ENCODE measurements at places on chromosomes 6 and 20. TPM values are rescaled to one million over a fixed set of nuclear protein-coding genes. Genes with fewer than 3 reads are reported as not detected.

Gene TP53TG5
- not detected for total RNA-seq

Gene CALHM4
- total RNA-seq, result not detected

Gene SEL1L2
- not detected for total RNA-seq

- no peak overlapping the region for H3K27ac ChIP-seq
- no peak overlapping the region for H3K4me3 ChIP-seq
- no peaks in the 10 kb centered on the region for H3K36me3 ChIP-seq
- H3K4me1 ChIP-seq, result no peaks in the 10 kb centered on the region
These were observed 210.1 kb upstream of the CCN2 start for GRCh38 chr6:132161283-132161682.

DNA sequence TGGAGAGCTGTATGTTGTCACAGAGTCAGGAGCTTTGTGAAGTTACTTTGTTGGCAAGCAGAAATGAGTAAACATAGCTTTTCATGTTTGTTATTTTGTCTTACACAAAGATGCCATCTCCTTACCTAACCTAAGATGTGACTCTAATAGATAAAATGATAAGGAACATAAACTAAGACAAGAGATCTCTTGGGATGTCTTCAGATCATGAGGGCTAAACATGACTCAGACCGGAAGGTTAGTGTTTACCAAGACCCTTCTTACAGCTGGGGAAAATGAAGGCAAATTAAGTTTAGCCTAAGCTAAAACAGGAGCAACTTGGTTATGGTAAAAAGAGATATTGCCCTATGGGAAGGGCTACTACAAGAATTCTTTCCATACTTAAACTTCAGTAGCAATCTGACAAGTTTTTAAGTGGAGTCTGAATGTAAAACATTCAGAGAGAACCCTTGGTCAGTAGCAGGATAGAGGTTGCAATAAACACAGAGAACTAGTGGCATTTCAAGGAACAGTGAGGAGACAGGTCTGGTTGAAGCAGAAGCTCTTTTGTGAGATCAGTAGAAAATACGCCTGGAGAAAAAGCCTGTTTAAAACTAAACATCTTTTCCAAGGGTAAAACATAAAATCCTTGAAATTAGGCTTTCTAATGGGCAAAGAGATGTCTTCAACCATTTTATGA is 29.9 kb downstream of the SGK1 start:
- no peak for DNase-seq
- no peak overlapping the region for H3K4me3 ChIP-seq
- peaks cover 5% of the 10 kb centered on the region for H3K4me1 ChIP-seq
- no peaks in the 10 kb centered on the region for H3K36me3 ChIP-seq
- H3K27ac ChIP-seq, result no peak overlapping the region
- no peaks in the 10 kb centered on the region for H3K27me3 ChIP-seq

DNA sequence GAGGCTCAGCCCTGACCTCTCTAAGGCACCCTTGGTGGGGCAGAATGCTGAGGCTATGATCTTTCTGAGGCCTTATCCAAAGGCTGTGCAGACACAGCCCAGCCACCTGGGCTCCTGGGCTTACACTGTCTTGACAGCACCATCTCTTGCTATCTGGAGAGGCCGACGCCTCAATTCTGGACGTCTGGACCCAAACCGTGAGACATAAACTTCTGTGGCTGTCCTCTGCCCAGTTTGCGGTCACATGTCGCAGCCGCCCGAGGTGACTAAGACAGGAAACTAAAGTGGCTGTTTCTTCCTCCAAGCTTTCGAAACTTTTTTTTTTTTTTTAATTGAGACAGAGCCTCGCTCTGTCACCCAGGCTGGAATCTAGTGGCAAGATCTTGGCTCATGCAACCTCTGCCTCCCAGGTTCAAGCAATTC is 49.3 kb downstream of the PRR18 start:
- no peak for DNase-seq
- no peaks in the 10 kb centered on the region for H3K36me3 ChIP-seq
- H3K4me1 ChIP-seq, result peaks cover 2% of the 10 kb centered on the region

GRCh38 chr6:20827798-20828197 is 293.5 kb downstream of the CDKAL1 start:
- H3K27me3 ChIP-seq, result no peaks in the 10 kb centered on the region
- no peak overlapping the region for H3K4me3 ChIP-seq
- no peak overlapping the region for H3K27ac ChIP-seq
